Lung (tissue), 17 donors: ENCODE measurements at places on chromosomes 6 and 20. TPM values are rescaled to one million over a fixed set of nuclear protein-coding genes. Genes with fewer than 3 reads are reported as not detected.

The KCNK17 gene
- 4.0 TPM for polyA plus RNA-seq

The HM13 gene
- 249 TPM for polyA plus RNA-seq

GRCh38 chr6:62283796-62284411 lies 2.1 kb downstream of the KHDRBS2 start:
- peak; percentile 80 for DNase-seq

The FAM209B gene
- 1.3 TPM for polyA plus RNA-seq

The CDH22 gene
- polyA plus RNA-seq: 0.12 TPM

DNA sequence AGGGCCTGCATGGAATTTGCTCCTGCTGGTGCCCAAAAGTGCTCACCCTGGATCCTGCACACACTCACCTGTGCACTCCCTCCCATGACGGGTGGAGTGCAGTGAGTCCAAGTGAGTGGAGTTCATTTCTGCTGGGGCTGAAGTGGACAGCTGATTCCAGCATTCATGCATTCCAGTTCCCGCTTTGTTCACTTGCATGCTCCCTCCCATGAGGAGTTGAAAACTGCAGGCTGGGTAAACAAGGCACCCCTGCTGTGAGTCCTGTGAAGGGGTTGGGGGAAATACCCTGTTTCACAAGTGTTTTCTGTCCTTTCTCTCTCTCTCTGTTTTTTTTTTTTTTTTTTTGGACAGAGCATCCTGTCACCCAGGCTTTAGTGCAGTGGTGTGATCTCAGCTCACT lies 454.1 kb upstream of the NOX3 start:
- no peak for DNase-seq

The PHACTR3 gene
- polyA plus RNA-seq: 6.6 TPM

DNA sequence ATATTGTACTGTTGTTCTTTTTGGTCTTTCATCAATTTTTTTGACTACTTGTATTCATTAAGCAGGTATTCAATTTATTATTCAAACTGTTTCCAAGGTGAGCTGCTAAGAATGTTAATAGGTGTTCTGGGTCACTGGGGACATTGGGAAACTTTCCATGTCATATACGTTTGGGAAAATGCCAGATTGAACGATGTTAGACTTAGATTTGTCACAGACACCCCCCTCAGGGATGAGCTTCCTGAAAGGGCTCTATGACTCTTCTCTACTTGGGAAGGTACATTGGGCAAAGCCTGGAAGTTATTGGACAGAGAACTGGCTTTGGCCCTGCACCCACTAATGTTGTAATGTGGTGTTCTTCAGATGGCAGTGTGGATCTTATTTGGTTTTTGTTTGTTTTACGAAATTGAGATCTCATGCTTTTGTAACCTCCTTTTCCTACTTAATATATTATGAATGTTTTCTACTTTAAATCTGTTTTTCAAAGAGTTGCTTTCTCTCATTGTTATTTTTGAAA lies 42.1 kb downstream of the PLCB4 start:
- DNase-seq: no peak
